Brain (organoid and tissue), 16 donors: ENCODE measurements at places on chromosomes 1 and 21.

GRCh38 chr1:12180315-12180714, 13.5 kb downstream of the TNFRSF1B start:
- DNase-seq: no peak

DNA sequence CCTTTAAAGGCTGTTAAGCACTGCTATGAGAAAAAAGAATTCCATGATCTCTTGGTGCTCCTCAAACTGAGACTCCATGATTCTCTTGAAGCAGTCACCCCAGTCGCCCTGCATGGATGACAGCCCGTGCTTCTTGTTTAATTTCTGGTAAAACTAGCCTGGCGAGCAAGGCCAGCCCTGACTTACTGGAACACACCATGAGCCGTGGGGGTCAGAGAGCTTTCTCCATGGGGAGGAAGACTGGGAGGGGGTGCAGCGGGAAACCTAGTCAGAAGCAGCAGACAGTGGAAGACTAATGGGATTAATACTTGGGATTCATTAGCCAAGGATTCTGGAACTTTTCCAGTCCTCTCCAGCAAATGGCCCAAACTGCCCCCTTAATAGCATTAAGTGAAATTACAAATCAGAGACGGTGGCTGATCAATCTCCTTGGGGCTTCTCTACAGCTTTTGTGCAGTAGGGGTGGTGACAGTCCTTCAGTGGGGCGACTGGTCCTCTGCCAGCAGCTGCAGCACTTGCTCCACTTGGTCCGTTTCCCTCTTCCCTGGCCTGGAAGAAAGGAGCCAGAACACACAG, 57.2 kb upstream of the LRRN2 start:
- no peak for DNase-seq

DNA sequence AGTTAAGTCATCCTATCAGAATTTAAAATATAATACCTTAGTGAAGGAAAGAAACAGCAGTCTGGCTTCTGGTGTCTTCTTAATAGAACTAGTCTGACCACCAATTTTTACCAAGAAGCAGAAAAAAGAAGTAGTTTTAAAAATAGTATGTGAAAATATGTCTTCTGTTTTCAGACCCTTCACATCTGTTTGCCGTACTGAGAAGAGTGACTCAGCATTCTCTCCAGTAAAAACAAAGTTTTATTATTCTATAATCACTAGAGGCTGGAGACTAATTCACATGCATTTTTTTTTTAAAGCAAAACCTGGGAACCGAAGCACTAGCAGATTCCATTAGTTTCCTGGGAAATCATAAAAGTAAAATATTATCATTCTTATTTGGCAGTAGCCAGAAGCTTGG, 163.8 kb downstream of the COL24A1 start:
- DNase-seq: no peak

DNA sequence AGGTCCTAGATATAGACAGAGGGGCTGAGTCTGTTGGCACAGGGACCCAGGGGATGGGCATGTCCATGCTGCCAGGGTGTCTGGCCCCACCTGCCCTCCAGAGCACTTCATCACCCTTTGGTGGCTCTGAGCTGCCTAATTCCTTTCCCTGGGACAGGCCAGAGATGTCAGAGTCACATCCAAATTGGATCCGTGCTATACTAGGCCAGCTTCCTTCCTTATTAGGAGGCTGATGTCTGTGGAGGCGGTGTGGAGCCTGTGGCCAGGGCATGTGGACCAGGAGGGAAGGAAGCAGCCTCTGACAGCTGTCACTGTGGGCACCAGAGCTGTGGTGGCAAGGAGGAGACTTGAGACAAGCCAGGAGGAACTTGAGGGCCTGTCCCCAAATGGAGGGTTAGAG, 77.7 kb upstream of the TMEM51 start:
- DNase-seq: no peak

GRCh38 chr1:221698579-221699349, 43.1 kb downstream of the DUSP10 start:
- no peak for DNase-seq

- no peak for DNase-seq
Observed at GRCh38 chr1:220149742-220150141, 55.8 kb downstream of the IARS2 start.

GRCh38 chr1:115714572-115715141, 53.9 kb downstream of the CASQ2 start:
- DNase-seq: no peak

- peak; percentile 74 for DNase-seq
Observed at GRCh38 chr1:186775036-186775435, 53.7 kb upstream of the PLA2G4A start.

GRCh38 chr1:91529856-91530255, 29.2 kb downstream of the CDC7 start:
- DNase-seq: no peak

DNA sequence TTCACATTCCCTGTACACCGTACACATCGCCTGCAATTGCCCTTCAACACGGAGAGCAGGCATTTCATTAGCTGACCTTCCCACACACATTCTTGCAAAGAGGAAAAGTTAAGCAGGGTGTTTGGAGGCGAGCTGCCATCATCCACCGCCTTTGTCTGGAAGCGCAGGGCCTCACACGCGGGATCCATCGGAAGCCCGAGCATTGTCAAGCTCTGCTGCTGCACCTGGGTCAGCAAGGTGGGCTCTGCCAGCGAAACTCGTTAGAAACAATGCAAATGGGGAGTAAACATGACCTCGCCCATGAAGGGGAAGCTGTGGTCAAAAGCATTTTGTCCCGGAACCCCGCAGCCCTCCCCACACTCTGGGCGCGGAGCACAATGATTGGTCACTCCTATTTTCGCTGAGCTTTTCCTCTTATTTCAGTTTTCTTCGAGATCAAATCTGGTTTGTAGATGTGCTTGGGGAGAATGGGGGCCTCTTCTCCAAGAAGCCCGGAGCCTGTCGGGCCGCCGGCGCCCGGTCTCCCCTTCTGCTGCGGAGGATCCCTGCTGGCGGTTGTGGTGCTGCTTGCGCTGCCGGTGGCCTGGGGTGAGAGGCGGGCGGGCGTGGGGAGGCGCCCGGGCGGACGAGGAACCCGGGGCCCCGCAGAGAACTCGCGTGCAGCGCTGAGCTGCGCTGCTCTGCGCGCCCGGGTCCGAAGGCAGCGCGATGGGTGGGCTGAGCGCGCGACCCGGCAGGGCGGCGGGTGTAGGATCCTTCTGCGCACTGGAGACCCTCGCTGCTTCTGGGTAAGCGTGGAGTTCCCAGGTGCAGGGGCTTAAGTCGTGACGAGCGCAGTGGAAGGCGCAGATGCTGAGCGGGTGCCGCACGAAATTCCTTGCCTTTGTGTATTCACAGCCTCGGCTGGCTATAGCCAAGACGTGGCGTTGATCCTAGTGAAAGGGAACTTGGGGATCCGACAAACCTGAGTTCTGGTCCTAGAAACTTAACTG, at the start of gene CR1:
Gene CR1, plus strand, starts transcription at position 357 of the 992 bp plus-strand sequence. Its CDS starts 111 bp downstream, at position 468.
- peak; percentile 64 for DNase-seq

GRCh38 chr1:21834666-21835065, 22.6 kb downstream of the LDLRAD2 start:
- DNase-seq: no peak

- DNase-seq: peak; percentile 92
Observed at GRCh38 chr1:25927521-25928265, 21.5 kb upstream of the STMN1 start.

GRCh38 chr1:234154320-234155251, 218.7 kb upstream of the COA6 start:
- DNase-seq: peak; percentile 73

DNA sequence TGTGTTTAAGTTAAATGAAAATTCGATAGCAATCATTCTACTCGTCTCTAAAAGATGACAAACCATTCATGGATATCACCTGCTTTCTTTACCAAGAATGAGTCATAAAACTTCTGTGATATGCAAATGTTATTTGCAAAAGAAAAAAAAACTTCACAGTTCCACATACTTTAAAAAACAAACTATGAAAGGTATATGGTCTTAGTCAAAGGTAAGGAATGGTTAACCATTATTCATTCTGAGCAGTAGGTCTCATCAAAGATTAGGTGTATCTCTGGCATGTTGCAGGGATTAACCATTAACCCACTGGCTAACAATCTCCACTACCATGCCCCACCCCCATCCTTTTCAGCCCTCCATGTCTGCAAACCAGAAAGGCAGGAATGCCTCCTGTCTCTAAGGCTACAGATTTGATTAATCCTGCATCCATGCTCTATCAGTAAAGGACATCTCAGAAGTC, 44.4 kb downstream of the PTPN14 start:
- DNase-seq: no peak

GRCh38 chr1:119115311-119115710, 25.1 kb downstream of the WARS2 start:
- DNase-seq: peak; percentile 83

- peak; percentile 85 for DNase-seq
Observed at GRCh38 chr1:18794561-18794960, 64.9 kb downstream of the TAS1R2 start.

DNA sequence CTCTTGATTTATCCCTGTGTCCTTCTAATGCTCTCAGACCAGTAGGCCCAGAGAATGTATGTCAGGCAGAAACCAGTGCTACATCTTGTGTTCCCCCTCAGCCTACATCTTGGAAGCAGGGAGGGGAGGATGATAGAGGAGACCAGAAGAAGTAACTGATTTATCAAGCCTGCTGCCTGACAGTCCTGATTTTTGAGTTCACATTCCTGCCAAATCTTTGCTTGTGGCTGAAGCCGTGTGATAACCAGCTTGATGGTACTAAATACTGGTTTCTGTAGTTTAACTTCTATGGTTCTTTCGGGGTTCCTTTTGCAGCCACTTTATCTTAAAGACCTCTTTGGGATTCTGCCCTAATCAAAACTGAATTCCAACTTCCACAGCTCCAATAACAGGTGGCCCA, 59.7 kb upstream of the WDR26 start:
- DNase-seq: no peak

- no peak for DNase-seq
Observed at GRCh38 chr1:76262601-76263000, 188.1 kb downstream of the ST6GALNAC3 start.

DNA sequence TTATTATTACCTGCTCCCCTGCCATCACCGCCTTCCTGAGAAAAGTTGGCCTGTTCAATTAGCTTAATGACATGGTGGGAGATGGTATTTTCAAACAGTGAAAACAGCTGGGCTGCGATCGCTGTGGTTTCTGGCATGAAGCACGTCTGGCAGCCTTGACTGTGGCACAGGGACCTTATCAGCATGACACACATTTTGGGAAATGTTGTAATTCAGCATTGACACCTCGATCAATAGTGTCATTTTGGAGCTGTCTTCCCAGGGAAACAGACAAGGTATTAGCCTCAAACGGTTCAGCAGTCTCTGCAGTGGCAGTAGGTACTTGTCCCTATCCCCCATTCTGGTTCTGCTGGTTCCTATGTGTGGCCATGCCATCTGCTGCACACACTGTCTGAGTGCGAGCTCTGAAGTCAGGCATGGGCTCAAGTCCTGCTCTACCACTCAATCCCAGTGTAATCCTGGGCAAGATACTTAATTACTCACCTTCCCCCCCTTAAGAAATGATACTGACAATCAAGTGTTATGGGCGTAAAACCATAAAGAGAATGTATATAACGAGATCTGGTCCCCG, 154.5 kb upstream of the KCND3 start:
- no peak for DNase-seq

GRCh38 chr1:4275083-4275482, 375.0 kb upstream of the C1orf174 start:
- DNase-seq: no peak

- DNase-seq: no peak
Observed at GRCh38 chr1:187157552-187157951, 328.8 kb downstream of the PLA2G4A start.

DNA sequence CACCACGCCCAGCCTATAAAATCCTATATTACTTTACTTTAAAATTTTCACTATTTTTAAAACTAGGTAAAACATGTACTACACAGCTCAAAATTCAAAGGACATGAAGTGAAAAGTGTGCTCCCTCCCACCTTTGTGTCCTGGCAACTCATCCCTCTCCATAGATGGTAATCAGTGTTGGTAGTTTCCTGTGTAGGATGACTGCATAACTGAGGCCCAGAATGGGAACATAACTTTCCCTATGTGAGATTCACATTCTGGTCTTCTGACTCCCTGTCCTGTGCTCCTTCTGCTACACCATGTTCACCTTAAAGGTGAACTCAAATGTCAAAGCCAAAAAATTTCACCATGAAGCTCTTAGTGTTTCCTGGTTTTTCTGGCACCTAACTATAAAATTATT, 39.3 kb downstream of the XKR8 start:
- no peak for DNase-seq

DNA sequence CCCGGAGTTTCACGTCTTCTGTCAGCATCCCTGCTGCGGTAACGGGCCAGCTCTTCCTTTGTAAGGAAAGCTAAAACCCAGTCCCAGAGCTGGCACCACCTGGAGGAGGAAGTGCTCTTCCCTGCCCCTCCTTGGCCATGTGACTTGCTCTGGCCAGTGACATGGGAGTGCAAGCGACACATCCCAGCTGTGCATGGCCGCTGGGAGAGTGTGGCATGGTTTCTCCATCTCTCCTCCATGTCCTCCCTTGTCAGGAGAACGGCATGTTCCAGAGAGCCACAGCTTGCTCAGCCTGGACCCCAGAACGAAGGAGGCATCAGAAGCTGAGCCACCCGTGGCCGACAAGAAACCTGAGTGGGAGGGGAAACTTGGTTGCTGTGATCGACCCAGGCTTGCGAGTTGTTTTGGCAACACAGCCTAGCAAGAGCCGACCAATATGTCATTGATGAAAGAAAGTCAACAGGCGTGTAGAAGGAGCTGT, 2.7 kb upstream of the PRXL2B start:
- peak; percentile 14 for DNase-seq

GRCh38 chr1:18666317-18666920, 35.8 kb downstream of the PAX7 start:
- DNase-seq: no peak

DNA sequence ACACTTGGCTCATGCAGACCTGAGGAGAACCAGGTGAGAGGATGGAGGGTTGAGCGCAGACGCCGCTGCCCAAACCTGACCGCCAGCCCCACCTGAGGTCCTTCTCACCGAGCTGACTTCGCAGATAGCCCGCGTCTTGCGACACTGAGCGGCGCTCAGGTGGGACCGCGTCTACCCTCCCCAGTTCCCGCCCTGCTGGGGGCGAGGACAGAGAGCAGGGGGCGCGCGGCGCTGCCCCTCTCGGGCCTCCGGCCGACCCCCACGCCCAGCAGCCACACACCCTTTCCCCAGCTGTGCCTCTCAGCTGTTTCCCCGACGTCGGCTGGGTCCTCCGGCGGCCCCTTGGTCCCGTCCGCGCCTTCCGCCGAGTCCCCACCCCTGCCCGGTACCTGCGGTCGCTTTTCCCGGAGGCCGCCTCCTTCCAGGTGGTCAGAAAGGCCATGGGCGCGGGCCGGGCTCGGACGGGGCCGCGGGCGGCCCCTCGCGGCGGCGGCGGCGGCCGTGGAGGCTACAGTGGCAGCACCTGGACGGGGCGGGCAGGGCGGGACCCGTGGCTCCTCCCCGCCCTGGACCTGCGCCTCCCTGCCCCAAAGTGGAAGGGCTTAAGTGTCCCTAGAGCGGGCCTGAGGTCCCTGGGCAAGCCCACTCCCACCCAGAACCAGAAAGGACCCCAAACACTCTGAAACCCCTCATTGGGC, 14.4 kb upstream of the TTC39A start:
- DNase-seq: no peak
